HAP-1 (cell line): ENCODE measurements at places on chromosomes 12 and 14.

DNA sequence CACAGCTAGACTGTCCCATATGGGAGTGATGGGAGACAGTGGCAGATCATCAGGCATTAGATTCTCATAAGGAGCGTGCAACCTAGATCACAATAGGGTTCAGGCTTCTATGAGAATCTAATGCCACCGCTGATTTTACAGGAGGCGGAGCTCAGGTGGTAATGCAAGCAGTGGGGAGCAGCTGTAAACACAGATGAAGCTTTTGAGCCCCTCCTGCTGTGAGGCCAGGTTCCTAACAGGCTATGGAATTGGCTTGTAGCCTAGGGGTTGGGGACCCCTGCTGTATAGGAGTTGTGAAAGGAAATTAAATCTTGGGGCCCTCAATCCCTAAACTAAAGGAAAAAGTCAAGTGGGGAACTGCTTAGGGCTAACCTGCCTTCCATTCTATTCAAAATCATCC lies 29.6 kb downstream of the ADIPOR2 start:
- no peak for DNase-seq

- no peak for DNase-seq
These were observed 178.0 kb upstream of the E2F7 start for GRCh38 chr12:77243345-77243744.

GRCh38 chr12:28269851-28270250 lies 79.6 kb downstream of the CCDC91 start:
- DNase-seq, result no peak

DNA sequence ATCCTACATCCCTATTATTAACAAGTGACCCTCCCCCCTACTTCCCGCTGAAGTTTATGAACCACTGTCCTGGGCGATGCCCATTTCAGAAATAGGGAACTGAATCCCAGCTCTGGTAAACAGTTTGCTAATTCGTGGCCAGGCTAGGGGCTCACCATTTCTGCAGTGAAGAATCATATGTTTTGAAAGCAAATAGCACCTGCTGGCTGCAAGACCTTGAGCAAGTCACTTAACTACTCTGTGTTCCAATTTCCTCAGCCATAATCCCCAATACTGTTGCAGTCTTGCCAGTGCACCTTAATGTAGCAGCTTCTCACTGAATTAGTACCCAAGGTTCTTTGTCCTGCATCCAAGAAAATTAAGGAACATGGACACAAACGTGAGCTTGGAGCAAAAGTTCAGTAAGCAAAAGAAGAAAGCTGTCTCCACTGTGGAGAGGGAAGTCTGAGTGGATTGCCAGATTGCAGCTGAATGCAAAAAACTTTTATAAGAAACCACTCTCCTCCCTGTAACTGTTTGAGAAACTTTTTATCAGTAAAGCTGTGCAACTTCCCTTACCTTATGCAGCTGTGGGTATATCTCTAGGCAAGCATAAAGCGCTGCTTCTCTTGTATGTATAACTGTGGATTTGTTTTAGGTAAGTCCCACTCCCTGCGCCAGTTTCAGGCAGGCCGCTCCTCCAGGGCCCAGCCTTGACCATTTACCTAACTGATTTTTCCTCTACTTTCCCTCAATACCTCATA lies 824 bp downstream of the OAS1 start:
- no peak for DNase-seq

GRCh38 chr12:13106666-13107065 lies 3.2 kb upstream of the GSG1 start:
- no peak for DNase-seq

DNA sequence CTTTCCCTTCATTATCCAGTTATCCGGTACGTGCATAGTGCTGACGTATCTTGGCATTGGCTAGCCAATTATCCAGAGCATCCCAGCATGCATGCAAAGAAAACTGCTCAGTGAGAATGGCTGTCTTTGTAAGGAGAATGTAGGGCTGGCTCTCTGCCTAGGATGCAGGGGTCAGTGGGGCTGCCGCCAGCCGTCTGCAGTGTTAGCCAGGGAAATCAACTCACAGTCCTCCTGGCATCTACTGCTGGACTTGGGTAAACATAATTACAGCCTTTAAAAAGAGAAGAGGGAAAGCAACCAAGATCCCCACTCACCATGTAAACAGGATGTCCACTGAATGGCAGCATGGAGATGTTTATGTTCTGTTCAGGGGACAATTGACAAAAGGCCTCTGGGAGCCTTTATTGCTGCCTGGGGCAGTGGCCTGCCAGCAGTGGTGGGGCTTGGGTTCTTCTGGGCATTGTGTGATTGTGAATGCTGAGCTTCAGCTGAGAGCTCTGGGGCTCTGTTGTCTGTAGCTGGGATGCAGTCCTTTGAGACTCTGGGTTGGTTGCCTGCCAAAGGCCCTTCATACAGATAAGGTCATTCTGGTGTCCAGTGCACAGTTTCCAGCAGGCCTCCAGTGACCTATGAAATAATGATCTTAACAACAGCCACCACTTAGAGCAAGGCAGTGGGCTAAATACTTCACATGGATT lies 121.8 kb downstream of the TBC1D30 start:
- no peak for DNase-seq

- no peak for DNase-seq
These were observed 52.3 kb downstream of the POLR3B start for GRCh38 chr12:106409878-106410277.

- DNase-seq, result no peak
These were observed 118.9 kb downstream of the SLC25A47 start for GRCh38 chr14:100442036-100442435.

DNA sequence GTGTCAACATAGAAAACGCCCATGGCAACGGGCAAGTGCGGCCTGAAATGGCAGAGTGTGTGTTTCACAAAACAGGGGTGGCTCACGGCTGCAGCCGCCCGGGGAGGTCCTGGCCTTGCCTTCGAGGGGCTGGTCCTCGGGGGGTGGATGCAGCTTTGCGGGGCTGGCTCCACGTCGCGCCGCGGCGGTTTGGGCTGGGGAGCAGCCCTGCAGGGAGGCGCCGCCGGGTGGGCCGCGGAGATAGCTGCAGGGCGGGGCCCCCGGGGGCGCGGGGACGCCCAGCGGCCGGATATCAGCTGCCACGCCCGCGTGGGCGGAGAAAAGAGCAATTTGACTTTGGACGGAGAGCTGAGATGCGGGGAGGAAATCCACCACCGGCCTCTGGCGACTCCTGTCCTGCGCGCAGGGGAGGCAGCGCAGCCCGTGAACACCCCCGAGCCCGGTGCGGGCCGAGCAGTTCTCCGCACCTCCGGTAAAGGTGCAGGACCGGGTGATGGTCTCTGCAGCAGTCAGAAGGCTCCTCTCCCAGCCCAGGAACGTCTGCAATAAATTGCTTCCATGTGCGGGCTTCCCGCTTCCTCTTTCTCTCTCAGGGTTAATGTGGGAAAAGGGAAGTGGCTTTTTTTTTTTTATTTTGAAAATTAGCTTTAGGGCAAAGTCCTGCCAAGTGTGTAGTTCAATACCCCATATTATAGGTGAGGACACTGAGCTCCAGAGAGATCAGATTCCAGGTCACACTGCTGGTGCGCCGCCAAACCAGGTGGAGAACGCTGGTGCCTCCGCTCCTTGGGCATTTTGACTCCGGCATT lies 110.5 kb downstream of the ARF6 start:
- DNase-seq, result peak; percentile 42

DNA sequence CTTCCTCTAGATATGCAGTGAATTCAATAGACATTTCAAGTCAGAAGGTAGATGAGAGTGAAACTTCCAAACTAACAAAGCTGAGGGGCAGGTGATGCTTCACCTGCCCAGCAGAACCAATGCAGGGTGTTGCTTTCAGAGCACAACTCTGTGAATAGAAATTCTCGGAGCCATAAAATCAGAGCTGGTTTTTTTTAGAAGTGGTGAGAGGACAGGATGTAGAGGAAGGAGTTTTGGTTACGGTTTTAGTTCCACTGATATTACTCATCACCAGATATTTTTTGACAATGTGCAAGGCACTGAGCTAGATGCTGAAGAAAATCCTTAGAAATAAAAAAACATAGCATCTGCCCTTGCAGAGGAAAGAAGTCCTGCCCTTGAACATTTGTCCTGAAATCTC lies 62.2 kb downstream of the BMP4 start:
- DNase-seq, result no peak

GRCh38 chr12:49636979-49637755 lies 13.8 kb downstream of the PRPF40B start:
- peak; percentile 52 for DNase-seq

- DNase-seq, result no peak
These were observed 20.9 kb downstream of the OAS2 start for GRCh38 chr12:112998987-112999767.

GRCh38 chr14:53167602-53168328 lies 14.6 kb upstream of the DDHD1 start:
- DNase-seq, result no peak

GRCh38 chr12:95848575-95849388 lies 10.0 kb upstream of the SNRPF start:
- no peak for DNase-seq

DNA sequence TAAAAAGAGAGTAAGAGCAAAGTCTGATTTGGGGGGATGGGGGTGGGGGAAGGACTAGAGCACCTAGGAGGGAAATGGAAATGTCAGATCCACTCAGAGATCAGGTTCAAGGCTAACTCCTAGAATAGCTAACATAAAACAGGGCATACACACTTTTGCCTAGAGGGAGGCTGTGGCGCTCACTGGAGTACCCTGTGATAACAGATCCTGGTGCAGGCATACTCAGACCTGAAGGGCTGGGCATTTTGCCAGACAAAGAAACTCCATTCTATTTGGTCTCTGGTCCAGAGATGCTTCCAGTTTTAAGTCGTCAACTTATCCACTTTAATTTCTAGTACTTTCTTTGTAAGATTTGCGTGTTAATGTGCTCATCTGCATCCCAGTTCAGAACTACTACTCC lies 5.8 kb downstream of the CTDSP2 start:
- DNase-seq, result peak; percentile 22

DNA sequence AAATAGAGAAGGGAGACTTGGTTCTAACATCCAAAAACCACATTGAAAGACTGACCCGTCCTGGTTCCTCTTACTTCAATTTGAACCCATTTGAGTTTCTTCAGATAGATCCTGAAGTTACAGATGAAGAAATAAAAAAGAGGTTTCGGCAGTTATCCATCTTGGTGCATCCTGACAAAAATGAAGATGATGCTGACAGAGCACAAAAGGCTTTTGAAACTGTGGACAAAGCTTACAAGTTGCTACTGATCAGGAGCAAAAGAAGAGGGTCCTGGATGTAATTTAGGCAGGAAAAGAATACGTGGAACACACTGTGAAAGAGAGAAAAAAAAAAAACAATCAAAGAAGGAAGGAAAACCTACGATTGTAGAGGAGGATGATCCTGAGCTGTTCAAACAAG lies 25.4 kb upstream of the NFKBIA start:
- DNase-seq, result no peak

GRCh38 chr14:103070971-103071542 lies 13.0 kb upstream of the LBHD2 start:
- DNase-seq, result no peak

DNA sequence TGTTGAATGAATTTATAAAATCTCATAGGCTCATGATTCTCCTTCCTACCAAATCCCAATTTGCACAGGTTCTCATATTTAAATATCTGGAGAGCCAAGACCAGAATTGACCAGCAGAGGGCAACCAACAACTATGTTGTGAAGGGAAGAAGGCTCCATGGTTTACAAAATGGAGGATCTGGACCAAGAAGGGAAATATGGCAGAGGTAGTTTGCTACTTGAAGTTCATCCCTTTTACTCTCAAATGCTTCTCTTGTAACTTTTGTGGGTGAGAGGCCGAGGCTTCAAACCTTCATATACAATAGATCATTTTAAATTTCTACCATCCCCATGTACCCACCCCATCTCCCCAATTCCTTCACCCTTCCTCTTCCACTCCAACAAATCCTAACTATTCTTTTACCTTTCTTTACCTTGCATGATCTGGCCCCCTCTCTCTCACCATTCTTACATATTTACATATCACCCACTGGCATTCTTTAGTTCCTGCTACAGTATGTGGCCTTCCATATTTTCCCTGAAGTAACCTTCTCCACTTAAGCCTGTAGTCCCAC lies 3.8 kb upstream of the SMARCC2 start:
- DNase-seq, result peak; percentile 72

DNA sequence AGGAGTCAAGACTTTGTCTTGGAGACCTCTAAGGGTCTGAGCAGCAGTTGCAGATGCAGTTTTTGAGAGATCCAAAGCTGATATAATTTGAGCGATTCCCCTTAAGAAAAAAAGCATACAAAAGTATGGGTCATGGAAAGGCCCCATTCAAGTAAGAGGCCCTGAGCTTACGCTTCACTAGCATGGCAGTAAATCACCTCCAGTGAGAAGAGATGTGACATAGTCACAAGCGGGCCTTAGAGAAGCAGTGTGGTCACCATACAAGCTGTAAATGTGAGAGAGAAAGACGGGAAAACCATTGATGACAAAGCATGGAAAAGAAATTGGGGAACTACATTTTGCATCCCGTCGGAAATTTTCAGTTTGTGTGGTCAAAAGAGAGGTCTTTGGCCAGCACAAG lies 70.6 kb upstream of the GSC start:
- DNase-seq, result no peak

- DNase-seq, result peak; percentile 59
These were observed 27.9 kb downstream of the BORCS5 start for GRCh38 chr12:12384571-12385340.

DNA sequence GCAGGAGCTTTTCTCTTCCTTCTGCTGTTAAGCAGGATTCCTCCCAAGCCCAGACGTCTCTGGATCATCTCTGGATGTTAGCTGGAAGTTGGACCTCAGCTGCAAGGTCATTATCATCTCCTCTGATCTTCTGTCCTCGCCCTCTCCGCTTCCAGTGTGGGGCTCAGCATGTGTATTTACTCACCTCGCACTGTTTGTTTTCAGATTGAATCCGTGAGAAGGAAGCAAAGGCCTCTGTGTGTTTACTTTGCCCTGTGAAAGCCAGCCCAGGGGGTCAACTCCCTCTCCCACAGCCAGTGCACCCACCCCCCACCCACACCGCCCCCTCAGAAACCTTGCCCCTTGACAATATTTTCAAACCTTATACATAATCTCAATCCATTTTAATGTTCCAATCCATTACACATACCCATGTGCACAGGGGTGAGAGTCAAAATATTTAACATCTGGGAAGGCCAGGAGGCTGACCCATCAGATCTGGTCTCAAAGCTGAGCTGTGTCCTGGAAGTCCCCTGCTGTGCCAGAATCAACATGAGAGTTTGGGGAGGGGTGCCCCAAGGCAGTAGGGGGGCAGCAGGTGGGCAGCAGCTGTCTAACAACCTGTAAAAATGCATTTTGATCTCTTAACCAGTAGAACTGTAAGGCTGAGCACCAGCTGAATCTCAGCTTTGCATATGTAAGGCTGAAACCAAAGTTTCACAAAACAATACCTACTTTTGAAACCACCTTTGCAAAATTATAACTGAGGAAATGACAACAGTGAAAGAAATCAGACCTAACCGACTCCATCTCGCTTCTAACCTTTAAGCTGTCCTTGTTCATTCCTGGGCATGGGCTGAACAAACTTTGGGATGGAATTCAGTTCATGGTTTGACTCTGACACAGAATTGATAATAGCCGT lies 157.9 kb downstream of the ZNF664 start:
- no peak for DNase-seq

- no peak for DNase-seq
These were observed 277.9 kb downstream of the SSPN start for GRCh38 chr12:26473291-26473690.

- DNase-seq, result no peak
These were observed 51.3 kb downstream of the MARK3 start for GRCh38 chr14:103436533-103436932.
